Stimulated activated CD4-positive, alpha-beta T cell treated with anti-CD3 and anti-CD28 coated beads, Interleukin-2, amount 100 ng/mL, for 48 hours (primary cell): ENCODE measurements at places on chromosomes 16 and 17.

DNA sequence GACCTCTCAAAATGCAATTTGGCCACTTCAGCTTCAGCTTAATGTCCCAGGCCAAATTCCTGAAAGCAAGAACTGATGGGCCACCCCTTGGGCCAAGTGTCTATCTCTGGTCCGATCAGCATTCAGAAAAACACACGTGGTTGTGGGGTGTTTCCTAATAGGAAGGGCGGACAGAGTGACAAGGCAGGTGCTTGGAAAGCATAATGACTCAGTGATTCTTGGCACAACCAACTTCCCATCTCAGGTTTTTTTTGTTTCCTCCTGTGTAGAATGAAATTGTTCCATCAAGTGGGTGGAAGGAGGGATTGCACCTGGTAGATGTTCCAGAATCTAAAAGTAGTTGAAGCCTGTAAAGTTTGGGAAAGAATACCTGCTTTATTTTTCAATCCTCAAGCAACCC, 155.6 kb downstream of the HS3ST2 start:
- no peak for DNase-seq

DNA sequence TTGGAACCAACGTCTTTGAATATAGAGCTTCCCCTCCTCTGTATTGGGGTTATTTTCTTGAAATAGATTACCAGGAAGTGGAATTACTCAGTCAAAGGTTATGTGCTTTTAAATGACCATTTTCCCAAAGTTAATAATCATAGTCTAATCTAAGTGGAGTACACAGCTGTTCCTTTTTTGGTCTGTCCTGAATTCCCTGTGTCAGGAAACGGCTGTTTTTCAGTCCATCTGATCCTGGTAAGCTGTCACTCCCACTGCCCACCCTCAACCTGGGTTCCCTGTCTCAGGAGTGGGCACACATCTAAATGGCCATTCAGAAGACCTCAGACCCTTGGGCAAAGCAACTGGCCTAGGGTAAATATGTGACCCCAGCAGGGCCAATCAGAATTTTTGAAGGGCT, 57.6 kb upstream of the KSR1 start:
- DNase-seq = no peak

DNA sequence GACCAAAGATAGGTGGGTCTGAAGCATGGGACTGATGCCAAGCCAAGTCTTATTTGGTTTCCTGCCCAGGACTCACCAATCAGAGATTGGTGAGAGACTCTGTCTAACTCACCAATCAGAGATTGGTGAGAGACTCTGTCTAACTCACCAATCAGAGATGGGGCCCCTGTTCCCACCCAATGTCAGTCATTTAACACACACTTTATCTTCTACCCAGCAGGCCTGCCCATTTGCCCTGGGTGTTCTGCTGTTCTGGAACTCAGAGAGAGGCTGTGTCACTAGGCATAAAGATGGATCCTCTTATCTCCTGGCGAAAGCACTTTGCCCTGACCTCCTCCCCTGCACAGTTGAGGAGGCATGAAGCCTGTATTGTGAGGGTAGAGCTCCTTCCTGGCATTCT, 5.4 kb upstream of the RHOT1 start:
- DNase-seq = no peak

- no peak for DNase-seq
Measured at GRCh38 chr16:56475201-56475600, 23.8 kb downstream of the OGFOD1 start.
